Activated naive CD4-positive, alpha-beta T cell treated with Interleukin-2 at 50 U/mL for 16 hours (primary cell): ENCODE measurements at places on chromosomes 11 and 22.

GRCh38 chr11:86579406-86579731, 93.0 kb downstream of the ME3 start:
- no peak for DNase-seq

GRCh38 chr11:31089117-31089516, 280.4 kb downstream of the DCDC1 start:
- DNase-seq = no peak

- no peak for DNase-seq
Measured at GRCh38 chr11:129732941-129733340, 82.7 kb upstream of the TMEM45B start.

GRCh38 chr22:19791894-19792293, 31.3 kb downstream of the TBX1 start:
- no peak for DNase-seq
